DMS79 (cell line): ENCODE measurements at places on chromosomes 13 and 19.
A peak's percentile ranks its signal among the peaks of the same experiment; 100 is the strongest.

- no peak for DNase-seq
Measured at GRCh38 chr13:25731037-25731436, 320.8 kb downstream of the SHISA2 start.

GRCh38 chr13:39900106-39900750, 244.8 kb downstream of the COG6 start:
- DNase-seq, result no peak

DNA sequence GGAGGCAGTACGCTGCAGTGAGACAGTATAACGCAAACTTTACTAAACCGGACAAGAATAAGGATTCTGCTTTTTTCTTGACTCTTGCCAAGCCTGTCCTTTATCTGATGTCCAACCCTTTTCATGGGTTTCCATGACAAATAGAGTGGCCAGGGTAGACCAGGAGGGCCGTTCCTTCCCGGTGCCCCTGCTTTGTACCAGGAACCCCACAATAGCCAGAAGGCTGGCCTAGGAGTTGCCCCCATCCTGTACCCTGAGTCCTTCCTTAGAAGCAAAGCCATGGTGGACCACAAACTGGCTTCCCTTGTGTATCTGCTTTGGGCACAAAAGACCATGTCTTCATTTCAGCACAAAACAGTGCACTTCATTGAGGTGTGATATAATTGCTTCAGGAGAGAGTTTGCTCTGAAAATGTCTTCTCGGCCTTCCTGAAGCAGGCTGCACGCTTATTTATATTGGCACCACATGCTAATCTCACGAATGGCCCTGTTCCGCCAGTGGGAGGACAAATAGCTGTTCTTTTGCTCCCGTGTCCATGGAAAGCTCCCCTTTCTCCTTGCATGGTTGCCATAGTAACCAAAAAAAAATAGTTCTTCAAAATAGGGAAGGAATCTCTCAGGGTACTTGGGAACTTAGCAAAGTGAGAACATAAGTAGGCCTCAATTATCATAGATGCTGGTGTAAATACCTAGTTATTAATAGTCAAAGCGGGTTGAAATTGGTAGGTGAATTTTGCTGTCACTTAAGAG, 222.1 kb downstream of the ZIC5 start:
- DNase-seq, result no peak

GRCh38 chr13:77767413-77767812, 69.9 kb downstream of the SLAIN1 start:
- DNase-seq, result no peak

GRCh38 chr13:31504918-31505317, 234.4 kb upstream of the RXFP2 start:
- DNase-seq, result no peak

GRCh38 chr13:84121456-84121855, 239.2 kb upstream of the SLITRK1 start:
- DNase-seq, result no peak

DNA sequence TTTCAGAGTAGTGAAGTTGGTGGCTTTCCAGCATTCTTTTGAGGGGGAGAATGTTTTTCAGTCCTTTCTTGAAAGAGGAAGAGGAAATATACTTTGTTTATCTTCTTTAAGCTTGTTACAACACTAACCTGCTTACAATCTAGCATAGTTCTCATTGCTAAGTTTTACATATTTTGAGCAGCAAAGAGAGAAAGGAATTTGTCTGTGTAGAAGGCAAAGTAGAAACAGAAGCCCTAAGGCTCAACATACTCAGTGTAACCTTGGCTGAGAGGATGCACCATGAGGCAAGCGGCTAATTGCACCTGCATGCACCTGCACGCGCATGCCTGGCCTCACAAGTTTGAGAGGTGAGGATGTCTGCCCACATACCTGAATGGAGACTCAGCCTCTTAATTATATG, 2.2 kb downstream of the FRY start:
- DNase-seq, result no peak

DNA sequence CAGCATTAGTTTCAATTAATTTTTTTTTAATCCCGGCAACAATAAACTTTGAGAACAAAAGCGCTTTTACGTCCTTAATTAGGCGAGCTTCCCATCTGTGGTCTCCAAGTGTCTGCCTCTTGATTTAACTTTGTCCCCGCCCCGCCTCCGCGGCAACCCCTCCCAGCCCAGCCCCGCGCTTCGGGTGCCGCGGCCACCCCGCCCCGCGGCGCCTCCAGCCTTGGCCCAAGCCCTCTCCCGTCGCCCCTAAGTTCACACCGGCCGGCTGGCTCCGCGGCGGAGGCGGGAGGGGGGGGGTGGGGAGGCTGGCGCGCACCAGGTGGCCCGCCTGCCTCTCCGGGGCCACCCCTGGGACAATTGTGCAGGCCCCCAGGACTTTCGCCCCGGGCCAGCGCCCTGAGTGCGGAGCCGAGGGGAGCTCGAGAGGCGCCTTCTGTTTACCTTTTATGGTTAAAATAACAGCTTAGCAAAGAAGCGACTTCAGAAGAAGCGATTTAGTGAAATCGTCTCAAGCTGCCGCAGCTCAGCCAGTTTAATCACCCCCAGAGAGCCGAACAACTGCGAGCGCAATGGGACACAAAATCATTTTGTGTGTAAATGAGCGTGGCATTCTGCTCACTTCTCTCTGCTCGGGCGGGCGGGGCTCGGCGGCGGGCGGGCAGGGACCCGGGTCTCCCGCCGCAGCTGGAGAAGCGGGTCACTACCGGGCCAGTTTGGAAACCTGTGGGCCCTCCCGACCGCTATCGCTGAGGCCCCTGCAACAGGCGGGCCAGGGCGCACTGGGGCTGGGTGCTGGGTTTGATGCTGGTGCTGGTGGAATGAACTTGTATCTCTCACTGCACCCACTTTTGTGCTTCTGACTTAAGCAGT, 1.4 kb downstream of the KCTD15 start:
- no peak for DNase-seq

GRCh38 chr13:93004919-93005318, 221.7 kb upstream of the GPC6 start:
- no peak for DNase-seq

DNA sequence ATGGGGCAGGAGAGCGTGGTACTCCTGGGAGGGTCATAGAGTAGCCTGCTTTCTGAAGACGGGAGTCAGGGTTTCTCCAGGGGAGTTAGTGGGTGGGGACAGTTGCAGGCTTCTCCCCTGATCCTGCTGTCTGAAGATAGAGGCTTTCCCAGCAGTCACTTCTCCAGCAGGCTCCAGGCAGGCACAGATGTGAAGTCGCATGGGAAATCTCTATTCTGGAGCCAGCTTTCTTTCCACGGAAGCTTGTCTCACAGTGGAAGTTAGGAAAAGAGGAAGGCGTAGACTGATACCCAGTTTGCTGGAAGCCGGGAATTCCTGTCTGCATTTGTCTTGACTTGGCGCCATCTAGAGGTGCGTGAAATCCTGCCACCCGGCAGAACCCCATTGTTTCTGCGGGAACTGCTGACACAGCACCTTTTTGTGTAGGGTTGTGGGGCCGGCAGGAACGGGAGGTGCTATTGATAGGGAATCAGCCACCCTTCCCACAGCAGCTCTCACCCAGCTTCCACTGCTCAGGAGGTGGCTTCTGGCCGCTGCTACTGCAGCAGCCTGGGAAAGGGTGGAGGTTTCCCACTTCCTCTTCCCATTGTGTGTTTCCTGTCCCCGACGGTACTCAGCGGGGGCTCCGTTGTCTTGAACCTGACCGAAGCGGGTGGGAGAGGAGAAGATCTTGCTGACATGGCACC, 28.5 kb upstream of the NPAS1 start:
- peak; percentile 43 for DNase-seq

GRCh38 chr13:48403151-48403631, 9.7 kb downstream of the LPAR6 start:
- no peak for DNase-seq

GRCh38 chr13:91747186-91747585, 348.8 kb downstream of the GPC5 start:
- no peak for DNase-seq

GRCh38 chr13:62171697-62172096, 756.0 kb upstream of the PCDH20 start:
- DNase-seq, result no peak

- no peak for DNase-seq
Measured at GRCh38 chr19:53595510-53595867, 36.3 kb upstream of the DPRX start.

DNA sequence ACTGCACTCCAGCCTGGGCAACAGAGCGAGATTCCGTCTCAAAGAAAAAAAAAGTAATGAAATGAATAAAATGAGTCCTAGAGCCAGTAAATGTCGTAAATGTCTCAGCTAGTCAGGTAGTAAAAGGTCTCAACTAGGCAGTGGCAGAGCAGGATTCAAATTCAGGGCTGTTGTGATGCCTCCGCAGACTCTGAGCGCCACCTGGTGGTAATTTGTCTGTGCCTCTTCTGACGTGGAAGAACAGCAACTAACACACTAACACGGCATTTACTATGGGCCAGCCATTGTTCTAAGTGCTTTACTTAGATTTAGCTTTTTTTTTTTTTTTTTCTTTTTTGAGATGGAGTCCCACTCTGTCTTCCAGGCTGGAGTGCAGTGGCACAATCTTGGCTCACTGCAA, 30.2 kb downstream of the CYP2F1 start:
- DNase-seq, result no peak

DNA sequence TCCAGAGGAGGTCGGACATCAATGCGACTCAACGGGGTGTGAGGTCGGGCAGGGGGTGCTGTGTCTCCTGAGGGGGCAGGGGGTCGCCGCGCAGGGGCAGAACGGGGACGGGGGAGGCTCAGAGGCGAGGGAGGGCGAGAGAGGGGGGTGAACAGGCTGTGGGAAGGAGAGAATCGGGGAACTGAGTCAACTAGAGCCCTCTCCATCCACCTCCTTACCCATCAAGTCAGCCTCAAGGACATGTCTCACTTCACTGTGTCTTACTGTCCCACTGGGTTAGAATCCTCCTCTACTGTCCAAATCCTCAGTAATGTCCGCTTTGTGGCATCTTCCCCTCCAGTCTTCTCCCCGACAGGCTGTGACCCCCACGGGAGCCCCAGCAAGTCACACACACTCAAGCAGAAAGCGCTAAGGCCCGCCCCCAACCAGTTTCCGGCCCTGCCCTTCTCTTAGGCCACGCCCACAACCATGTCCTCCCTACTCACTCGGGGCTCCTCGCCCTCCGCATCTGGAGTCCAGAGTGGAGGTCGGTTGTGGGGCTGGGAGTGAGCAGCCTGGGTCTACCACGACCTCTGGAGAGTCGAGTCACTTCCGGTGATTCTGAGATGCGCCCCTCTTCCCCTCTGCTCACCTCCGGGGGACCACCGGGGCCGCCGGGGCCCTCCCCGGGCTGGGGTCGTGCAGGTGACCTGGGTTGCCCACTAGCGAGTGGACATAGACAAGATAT, 9.3 kb downstream of the PLEKHA4 start:
- DNase-seq, result no peak

DNA sequence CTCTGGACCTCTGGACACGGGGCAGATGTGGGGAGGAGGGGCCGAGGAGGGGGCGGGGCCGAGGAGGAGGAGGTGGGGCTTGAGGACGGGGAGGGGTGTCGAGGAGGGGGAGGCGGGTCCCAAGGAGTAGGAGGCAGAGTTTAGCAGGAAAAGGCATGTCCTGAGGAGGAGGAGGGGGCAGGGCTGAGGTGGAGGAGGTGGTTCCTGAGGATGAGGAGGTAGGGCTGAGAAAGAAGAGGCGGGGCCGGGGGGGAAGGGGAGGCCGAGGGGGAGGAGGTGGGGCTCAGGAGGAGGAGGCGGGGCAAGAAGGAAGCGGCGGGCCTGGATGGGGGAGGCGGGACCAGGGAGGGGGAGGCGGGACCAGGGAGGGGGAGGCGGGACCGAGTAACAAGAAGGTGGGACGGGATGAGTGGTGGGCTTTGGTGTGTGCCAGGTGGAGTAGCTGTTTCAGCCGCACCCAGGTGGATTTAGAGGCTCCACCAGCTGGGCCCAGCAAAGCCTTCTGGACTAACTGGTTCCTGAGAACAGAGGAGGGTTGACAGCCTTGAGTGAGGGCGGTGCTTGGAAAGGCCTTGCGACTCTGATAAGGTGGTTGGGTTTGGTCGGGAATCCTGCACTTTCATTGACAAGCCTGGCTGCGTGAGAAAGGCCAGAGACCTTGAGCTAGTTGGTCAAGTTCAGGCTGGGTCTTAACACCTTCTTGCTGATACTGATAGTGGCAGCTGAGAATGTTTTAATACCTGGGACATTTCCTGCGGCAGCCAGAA, 7.7 kb downstream of the TECR start:
- DNase-seq, result no peak
